ENCODE measurements at places on chromosomes 1 and 21. TPM values are rescaled to one million over a fixed set of nuclear protein-coding genes. Genes with fewer than 3 reads are reported as not detected.

Gene C1QB
- 484 TPM for total RNA-seq

Gene C21orf58
- total RNA-seq: 1.5 TPM

Gene RHCE
- 0.83 TPM for total RNA-seq

GRCh38 chr1:42756956-42757891 lies 9.6 kb downstream of the P3H1 start:
- no peak for DNase-seq

DNA sequence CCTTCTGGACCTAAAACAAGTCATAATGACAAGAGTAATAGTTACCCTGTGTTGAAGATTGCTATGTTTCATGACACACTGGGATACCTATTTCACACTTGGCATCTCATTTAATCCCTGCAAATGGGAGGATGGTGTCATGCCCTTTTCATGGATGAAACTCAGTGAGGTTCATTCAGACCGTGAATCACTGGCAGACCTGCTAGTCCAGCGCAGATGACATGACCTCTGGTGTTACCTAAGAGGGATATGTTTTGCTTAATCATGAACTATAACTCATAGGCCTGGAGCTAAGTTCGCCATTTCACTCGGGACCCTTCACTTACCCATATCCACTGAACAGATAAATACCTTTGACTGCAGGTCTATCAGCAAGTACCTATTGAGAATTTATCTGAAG lies 286.6 kb upstream of the FMN2 start:
- no peak for DNase-seq

Gene GBP4
- 10.0 TPM for total RNA-seq

Gene RAVER2
- total RNA-seq: 17.2 TPM

GRCh38 chr1:234409328-234409727 lies 36.1 kb downstream of the COA6 start:
- DNase-seq: no peak

DNA sequence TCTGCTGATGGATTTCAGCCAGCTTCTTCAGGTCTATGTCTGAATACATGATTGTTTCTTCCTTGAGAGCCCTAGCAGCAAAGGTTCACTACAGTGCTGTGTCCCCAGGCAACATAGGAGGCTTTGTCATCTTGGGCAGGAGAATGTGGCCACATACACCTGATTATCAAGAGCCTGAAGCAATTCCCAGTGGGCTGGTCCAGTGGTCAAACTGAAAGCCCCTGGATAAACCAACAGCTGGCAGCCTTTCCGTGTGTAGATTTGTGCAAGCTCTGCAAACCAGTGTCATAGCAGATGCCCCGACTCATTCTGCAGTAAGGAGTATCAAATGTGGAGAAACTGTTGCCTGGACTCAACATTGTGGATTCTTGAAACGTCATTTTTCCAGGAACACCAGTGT lies 2.3 kb upstream of the GIPC2 start:
- no peak for DNase-seq

DNA sequence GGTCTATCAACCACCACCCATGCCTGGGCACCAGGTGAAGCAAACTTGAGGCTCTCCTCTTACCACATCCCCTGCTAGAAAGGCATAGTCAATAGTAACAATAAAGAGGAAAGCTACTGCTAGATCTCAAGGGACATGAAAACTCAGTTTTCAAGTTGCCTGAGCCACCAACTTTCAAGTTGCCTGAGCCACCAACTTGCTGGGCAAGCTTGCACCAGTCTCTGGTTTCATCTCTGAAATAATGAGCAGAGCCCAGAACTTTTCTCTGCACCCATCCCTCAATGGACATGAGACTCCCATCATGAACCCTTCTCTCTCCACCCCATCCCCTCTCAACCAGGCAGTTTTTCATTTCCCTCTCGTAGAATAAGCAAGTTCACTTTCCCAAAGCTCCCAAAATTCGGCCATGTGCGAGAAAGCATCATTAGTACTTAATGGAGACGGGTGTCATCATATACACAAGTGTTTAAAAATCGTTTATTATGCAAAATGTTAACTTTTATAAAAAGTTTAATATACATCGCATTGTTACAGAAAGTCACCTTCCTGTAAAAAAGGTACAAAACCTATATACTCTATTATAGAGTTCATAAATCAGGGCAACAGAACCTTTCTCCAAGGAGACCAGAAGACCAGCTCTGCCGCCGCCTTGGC lies 1.7 kb downstream of the ID3 start:
- no peak for DNase-seq

- DNase-seq: no peak
Observed at GRCh38 chr1:147726168-147726567, 34.2 kb downstream of the GJA5 start.

DNA sequence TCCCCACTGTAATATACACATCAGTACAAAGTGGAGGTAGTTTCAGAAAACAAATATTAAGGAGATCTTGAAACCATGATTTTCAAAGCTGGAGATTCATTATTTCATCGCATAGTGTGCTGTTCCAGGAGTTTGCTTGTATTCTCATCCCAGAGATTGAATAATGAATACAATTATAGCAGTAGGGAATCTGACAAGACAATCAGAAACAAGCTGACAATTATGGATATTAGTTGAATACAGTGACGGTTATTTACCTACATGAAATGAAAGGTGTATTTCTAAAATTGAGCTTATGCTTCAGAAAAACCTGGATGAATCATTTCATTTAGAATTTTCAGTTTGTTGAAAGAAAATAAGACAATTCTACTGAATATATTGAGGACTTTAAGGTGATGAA lies 2119.0 kb downstream of the MRPL39 start:
- DNase-seq: no peak

- DNase-seq: no peak
Observed at GRCh38 chr1:81506699-81507098, 294.0 kb upstream of the ADGRL2 start.
